ENCODE measurements at places on chromosomes 3 and 15.

DNA sequence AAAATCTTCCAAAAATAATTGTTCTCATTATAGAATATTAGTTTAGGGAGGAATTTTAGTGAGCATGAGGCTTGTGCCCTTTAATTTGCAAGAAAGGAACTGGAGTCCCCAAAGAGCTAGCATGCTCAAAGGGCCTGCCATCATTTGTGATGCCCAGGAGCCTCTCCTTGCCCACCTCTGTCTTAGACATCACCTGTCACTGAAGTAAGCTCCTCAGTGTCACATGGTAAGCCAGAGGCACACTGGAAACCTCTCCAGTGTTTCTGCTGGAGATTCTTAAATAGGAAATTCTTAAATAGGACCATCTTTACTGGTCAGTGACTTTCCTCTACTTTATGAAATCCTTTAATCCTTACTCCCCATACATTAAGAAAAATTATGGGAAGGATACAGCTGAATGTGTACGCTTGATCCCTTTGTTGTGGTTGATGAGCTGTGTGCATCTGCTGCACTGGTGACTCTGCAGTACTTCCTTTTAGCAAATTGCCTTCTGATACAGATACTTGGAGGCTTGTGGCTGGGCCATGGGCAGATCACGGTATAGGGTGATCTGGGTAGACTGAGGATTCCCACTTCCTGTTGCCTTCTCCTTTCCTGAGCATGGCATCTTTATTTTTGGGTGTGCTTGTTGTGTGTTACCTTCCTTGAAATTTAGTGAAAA, 197.4 kb downstream of the KLHL25 start:
- no peak for DNase-seq
- no peak overlapping the region for H3K4me3 ChIP-seq
- H3K27me3 ChIP-seq: no peaks in the 10 kb centered on the region
- H3K27ac ChIP-seq: no peak overlapping the region
- H3K36me3 ChIP-seq: no peaks in the 10 kb centered on the region

- H3K27me3 ChIP-seq: no peaks in the 10 kb centered on the region
- H3K36me3 ChIP-seq: no peaks in the 10 kb centered on the region
- no peak overlapping the region for H3K4me3 ChIP-seq
- H3K4me1 ChIP-seq: no peaks in the 10 kb centered on the region
Observed at GRCh38 chr15:48603922-48604321, 41.6 kb downstream of the FBN1 start.

DNA sequence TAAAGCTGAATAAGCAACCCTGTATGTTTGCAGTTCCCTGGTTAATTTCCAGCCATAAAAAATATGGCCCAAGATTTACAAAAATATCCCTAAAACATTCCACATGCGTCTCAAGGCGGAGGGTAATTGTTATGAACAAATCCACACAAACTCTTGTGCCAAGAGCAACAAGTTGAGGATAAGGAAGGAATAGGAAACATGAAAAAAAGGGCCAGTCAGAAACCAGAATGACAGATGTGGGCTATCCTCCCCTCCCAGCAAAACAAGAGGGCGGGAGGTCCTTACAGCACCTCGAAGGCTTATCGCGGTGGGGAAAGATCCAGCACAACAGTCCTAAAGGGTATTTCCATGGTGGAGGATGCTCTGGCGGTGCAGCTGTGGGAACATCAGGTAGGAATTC, 155.6 kb upstream of the HES1 start:
- H3K27ac ChIP-seq: no peak overlapping the region
- DNase-seq: no peak
- H3K4me3 ChIP-seq: no peak overlapping the region
- no peaks in the 10 kb centered on the region for H3K4me1 ChIP-seq
- H3K27me3 ChIP-seq: no peaks in the 10 kb centered on the region

- H3K27me3 ChIP-seq: peaks cover 3% of the 10 kb centered on the region
- no peaks in the 10 kb centered on the region for H3K36me3 ChIP-seq
- no peak for DNase-seq
- H3K4me1 ChIP-seq: no peaks in the 10 kb centered on the region
- H3K4me3 ChIP-seq: no peak overlapping the region
- H3K27ac ChIP-seq: no peak overlapping the region
Observed at GRCh38 chr15:65062726-65063125, 5.1 kb downstream of the RASL12 start.

DNA sequence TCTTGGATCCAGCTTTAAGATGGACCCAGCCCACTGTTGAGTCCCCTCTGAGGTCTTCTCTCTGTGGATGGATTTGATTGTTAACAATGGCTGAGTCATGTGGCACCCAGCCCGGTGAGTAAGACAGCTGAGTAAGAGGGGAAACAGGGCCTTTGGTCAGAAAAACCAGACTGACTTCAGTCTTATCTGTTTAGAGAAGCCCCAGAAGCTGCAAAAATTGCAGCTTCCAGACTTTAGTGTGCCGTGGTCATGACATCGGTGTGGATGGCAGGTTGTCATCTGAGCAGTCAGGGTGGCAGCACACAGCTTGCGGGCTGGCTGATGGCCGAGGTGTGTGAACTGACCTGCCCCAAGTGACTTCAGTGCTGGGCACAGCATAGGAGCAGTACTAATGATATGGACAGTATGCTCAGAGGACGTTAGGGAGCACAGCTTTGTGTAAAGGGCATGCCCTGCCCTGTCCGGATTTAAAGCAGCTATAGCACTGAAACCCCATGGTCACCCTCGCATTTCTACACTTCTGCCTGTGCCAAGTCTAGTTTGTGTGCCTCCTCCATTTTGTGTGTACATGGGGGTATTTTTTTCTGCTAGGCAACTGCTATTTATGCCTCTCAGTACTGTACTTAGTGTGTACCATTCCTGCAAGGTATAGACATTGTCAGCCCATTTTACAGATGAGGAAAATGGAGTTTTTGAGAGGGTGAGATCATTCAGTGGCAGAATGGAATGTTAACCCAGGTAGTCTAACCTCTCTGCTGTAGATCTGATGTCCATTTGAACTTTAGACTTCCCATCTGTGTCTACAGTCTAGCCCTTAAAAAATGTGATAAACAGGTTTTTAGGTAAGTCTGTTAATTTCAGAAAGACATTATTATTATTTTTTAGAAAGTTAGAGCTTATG, 44.4 kb downstream of the FLNB start:
- H3K27me3 ChIP-seq: no peaks in the 10 kb centered on the region
- H3K36me3 ChIP-seq: no peaks in the 10 kb centered on the region
- peak overlapping the region; percentile 22 for H3K27ac ChIP-seq
- peak; percentile 84 for DNase-seq

DNA sequence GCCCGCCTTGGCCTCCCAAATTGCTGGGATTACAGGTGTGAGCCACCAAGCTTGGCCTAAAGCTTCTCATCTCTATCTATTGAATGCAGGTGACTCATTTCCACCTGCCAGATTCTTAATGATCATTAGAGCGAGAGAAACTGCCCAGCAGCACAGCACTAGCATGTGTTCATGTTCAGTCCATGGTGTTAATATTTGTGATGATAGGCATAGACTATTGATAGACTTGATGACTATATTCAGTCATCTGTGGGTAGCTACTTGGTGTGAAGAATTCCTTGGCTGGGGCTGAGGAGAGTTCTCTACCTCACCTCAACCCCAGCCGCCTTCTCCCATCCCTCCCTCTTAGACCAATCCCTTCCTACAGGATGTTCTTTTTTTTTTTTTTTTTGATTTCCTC, 60.0 kb downstream of the ST6GAL1 start:
- H3K4me1 ChIP-seq: no peaks in the 10 kb centered on the region
- DNase-seq: no peak
- no peaks in the 10 kb centered on the region for H3K27me3 ChIP-seq

DNA sequence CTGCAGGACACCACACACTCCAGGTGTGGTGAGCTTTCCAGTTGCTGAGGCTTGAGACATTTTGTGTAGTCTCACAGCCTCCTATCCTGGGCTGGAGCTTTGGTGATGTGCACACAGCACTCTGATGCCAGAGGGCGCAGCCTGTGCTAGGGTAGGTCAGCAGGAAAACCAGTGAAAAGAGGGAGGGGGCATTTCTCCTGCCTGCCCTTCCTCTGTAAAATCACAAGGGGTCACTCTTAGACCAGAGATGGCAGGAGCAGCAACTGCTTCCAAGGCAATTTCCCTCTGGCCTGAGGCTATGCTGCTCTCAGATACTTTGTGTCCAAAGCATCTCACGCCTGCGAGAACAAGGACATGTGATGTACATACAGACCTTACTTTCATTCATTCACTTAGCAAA, 16.5 kb upstream of the MUSTN1 start:
- no peaks in the 10 kb centered on the region for H3K4me1 ChIP-seq
- H3K36me3 ChIP-seq: no peaks in the 10 kb centered on the region
- H3K27ac ChIP-seq: no peak overlapping the region
- no peak for DNase-seq
- H3K27me3 ChIP-seq: no peaks in the 10 kb centered on the region

DNA sequence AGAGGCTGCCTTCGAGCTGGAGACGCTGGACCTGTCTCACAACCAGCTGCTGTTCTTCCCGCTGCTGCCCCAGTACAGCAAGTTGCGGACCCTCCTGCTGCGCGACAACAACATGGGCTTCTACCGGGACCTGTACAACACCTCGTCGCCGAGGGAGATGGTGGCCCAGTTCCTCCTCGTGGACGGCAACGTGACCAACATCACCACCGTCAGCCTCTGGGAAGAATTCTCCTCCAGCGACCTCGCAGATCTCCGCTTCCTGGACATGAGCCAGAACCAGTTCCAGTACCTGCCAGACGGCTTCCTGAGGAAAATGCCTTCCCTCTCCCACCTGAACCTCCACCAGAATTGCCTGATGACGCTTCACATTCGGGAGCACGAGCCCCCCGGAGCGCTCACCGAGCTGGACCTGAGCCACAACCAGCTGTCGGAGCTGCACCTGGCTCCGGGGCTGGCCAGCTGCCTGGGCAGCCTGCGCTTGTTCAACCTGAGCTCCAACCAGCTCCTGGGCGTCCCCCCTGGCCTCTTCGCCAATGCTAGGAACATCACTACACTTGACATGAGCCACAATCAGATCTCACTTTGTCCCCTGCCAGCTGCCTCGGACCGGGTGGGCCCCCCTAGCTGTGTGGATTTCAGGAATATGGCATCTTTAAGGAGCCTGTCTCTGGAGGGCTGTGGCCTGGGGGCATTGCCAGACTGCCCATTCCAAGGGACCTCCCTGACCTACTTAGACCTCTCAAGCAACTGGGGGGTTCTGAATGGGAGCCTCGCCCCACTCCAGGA, 21.1 kb downstream of the NRROS start:
- no peak overlapping the region for H3K27ac ChIP-seq
- no peak for DNase-seq
- H3K27me3 ChIP-seq: no peaks in the 10 kb centered on the region
- H3K36me3 ChIP-seq: no peaks in the 10 kb centered on the region
- H3K4me3 ChIP-seq: no peak overlapping the region

DNA sequence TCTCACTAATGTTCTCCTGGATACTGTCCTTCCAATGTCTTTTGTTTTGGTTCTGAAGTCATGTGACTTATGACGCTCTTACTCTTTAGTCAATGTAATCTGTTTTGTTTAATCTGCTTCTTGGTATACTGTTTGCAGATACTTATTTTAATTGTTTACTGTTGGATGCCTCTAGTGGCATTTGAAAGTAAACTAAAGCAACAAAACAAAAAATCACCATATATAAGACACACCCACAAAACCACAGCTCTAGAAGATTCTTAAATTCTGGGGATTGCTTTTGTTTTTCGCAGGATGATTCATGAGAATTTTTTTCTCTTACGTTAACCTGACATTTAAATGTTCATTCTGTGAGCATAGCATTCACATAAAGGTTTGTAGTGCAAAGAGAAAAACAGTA, 16.8 kb downstream of the SLC25A26 start:
- no peaks in the 10 kb centered on the region for H3K27me3 ChIP-seq
- DNase-seq: no peak
- no peaks in the 10 kb centered on the region for H3K36me3 ChIP-seq
- H3K4me1 ChIP-seq: peaks cover 3% of the 10 kb centered on the region
- H3K4me3 ChIP-seq: no peak overlapping the region

DNA sequence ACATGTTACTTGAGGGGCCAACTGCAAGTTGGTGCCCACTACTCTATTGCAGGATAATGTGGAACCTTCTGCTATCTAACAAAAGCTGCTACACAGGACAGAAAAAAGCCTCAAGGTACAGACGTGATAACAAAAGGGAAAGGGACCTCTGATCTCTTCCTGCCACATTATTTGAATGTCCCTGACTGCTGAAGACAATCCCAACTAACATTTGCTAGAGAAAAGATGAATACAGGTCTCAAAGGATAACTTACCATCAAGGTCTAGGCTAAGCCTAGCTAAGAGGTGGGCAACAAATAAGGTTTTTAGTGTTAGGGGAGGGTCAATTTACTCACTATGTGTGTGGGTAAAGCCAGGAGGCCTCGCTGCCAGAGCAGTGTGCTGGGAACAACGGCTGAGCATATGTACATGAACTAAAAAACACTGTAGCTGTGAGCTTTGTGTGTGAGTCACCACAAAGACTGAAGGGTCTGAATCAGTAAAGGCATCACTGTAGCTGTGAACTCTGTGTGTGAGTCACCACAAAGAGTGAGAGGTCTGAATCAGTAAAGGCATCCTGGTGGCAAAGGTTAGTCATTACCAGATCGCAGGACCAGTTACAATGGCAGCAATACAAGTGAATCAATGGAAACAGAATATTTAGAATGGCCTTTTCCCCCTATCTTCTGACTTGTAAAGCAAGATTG, 111.7 kb downstream of the LMLN start:
- no peaks in the 10 kb centered on the region for H3K4me1 ChIP-seq
- H3K27ac ChIP-seq: no peak overlapping the region
- no peaks in the 10 kb centered on the region for H3K27me3 ChIP-seq
- H3K4me3 ChIP-seq: no peak overlapping the region

- H3K27ac ChIP-seq: no peak overlapping the region
- H3K36me3 ChIP-seq: no peaks in the 10 kb centered on the region
- no peaks in the 10 kb centered on the region for H3K4me1 ChIP-seq
- no peaks in the 10 kb centered on the region for H3K27me3 ChIP-seq
Observed at GRCh38 chr3:8739757-8740504, 6.3 kb downstream of the CAV3 start.

- H3K4me1 ChIP-seq: no peaks in the 10 kb centered on the region
- no peak for DNase-seq
- H3K4me3 ChIP-seq: no peak overlapping the region
- no peaks in the 10 kb centered on the region for H3K36me3 ChIP-seq
- no peaks in the 10 kb centered on the region for H3K27me3 ChIP-seq
Observed at GRCh38 chr3:98540346-98540745, 8.6 kb downstream of the GPR15 start.

GRCh38 chr3:79167651-79168416, 600.0 kb downstream of the ROBO1 start:
- no peak for DNase-seq
- H3K4me3 ChIP-seq: no peak overlapping the region
- H3K4me1 ChIP-seq: no peaks in the 10 kb centered on the region
- H3K27me3 ChIP-seq: no peaks in the 10 kb centered on the region
- no peak overlapping the region for H3K27ac ChIP-seq
- H3K36me3 ChIP-seq: no peaks in the 10 kb centered on the region

GRCh38 chr3:140153736-140154135, 218.8 kb downstream of the CLSTN2 start:
- H3K27ac ChIP-seq: no peak overlapping the region
- H3K36me3 ChIP-seq: no peaks in the 10 kb centered on the region
- H3K27me3 ChIP-seq: no peaks in the 10 kb centered on the region
- no peak overlapping the region for H3K4me3 ChIP-seq
- DNase-seq: no peak
- H3K4me1 ChIP-seq: no peaks in the 10 kb centered on the region

GRCh38 chr3:181568248-181568647, 143.5 kb upstream of the SOX2 start:
- H3K4me1 ChIP-seq: no peaks in the 10 kb centered on the region
- H3K27me3 ChIP-seq: no peaks in the 10 kb centered on the region
- no peaks in the 10 kb centered on the region for H3K36me3 ChIP-seq
- DNase-seq: no peak
- H3K4me3 ChIP-seq: no peak overlapping the region
- no peak overlapping the region for H3K27ac ChIP-seq

Data from colonic mucosa (tissue), 4 donors.